ENCODE measurements at places on chromosomes 1 and 21.
A peak's percentile ranks its signal among the peaks of the same experiment; 100 is the strongest.

DNA sequence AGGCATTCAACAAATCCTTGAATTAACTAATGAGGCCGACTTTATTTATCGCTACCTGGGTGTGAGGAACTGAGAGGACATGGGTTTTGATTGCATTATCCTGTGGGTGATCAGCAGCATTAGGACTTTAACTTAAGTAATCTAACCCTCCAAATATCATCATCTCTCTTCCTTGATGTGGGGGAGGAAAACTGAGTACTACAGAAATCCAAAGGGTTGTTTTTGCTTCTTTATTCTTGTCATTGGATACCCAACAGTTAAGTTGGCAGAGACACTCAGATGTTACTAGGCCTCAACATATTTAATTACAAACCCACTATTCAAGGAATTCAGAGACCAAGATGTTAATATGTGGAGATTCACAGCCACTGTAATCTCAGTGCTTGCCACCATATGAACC lies 97.4 kb upstream of the ST6GALNAC5 start:
- DNase-seq, result no peak

GRCh38 chr1:203796236-203796605 lies 798 bp downstream of the ZBED6 start:
- DNase-seq, result peak; percentile 23

DNA sequence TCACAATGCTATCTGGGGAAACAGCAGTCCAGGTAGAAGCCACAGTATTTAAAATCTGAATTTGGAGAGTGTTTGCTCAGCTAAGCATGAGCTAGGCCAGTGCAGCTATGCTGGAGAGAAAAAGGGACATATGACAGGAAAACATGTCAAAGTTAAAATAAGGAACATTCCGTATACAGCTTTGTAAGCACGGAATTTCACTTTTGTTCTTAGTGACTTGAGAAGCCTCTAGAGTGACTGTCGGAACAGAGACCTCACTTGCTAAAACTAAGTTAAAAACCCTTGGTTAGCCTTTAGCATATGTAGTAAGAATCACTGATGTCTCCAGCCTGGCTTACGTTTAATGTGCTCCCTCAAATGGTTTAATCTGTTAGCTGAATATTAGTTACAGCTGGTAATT lies 661.7 kb downstream of the KCNT2 start:
- no peak for DNase-seq

DNA sequence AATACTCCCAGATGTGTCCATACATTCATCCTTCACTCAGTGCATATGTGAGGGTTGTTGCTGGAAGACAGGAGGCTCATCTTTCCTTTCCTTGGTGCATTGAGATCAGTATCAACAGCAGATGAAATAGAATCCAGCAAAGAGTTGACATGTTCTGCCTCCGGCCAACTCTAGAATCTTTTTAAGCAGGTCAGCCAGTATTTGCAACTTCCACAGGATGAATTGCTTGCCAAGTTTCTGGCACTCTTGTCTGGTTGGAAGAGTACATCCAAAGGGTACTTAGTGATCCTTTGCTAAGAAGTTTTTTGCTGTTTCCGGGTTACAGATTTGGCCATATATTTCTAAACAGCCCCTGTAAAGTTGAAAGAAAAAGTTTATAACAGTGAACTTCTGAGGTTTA lies 21.1 kb downstream of the SYNC start:
- DNase-seq, result no peak

All from activated T-cell treated with anti-CD3 and anti-CD28 coated beads for 4 hours (primary cell).